Activated T-helper 1 cell treated with anti-CD3 and anti-CD28 coated beads, Interleukin-2, amount 50 U/mL, for 16 hours (primary cell): ENCODE measurements at places on chromosomes 2 and 18.

GRCh38 chr2:98891591-98891990 lies 44.4 kb downstream of the CRACDL start:
- no peak for DNase-seq

GRCh38 chr2:232367016-232367415 lies 11.5 kb upstream of the ALPP start:
- DNase-seq, result no peak

DNA sequence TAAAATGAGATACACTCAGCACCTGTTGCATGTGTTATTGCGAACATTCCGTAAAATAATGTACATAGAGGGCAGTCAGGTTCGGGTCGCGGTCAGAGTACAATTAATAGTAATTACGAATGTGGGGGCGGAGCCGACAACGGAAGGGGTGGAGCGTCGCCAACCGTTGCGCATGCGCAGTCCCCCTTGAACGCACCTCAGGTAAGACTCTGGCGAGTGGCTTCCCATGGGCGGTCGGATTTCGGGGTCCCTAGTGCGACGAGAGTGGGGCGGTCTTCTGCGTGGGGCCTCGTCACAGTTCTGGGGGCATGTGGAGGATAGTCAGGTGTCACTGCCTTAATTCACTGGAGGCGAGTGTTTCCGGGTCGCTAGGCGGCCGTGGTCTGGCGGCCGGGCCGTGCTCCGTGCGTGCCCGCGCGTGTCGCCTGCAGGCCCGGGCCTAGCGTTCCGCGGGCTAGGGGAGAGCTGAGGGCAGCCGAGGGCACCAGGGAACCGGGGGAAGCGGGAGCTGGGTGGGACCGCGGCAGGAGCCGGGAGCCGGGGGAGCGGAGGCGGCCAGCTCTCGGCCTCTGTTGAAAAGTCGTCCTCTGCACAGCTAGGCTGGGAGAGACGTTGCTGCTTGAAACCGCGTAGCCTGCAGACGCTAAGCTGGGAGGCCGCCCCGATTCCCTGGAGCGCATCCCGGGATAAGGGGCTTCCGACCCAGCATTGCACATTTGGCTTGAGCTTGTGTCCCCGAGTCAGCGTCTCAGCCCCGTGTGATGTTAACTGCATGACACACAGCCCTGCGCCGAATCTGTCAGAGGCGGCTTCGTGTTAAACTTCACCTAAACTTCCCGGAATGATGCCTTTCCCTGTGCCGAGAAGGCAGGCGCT lies at the start of gene CEBPZOS:
Gene CEBPZOS, plus strand, starts transcription at position 177 of the 876 bp plus-strand sequence. CDS start 3,209 bp downstream, outside the sequence.
- peak; percentile 82 for DNase-seq

DNA sequence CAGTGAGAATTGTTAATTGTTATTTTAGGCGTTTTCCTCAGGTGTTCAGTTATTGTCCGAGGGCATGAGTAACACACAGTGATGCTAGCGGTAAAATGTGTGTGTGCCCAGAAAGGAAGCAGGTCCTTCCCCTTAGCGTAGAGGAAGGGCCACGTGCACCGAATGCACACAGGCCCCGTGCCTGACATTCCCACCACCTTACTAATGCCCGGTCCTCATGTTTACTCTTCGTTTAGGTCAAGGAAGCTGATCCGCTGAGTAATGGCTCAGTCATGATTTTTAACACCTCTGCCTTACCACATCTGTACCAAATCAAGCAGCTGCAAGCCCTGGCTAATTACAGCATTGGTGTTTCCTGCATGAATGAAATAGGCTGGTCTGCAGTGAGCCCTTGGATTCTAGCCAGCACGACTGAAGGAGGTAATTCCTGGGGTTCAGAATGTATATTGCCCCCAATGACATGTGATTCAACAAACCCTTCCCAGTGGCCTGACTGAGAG lies 76.7 kb downstream of the MERTK start:
- DNase-seq, result no peak

DNA sequence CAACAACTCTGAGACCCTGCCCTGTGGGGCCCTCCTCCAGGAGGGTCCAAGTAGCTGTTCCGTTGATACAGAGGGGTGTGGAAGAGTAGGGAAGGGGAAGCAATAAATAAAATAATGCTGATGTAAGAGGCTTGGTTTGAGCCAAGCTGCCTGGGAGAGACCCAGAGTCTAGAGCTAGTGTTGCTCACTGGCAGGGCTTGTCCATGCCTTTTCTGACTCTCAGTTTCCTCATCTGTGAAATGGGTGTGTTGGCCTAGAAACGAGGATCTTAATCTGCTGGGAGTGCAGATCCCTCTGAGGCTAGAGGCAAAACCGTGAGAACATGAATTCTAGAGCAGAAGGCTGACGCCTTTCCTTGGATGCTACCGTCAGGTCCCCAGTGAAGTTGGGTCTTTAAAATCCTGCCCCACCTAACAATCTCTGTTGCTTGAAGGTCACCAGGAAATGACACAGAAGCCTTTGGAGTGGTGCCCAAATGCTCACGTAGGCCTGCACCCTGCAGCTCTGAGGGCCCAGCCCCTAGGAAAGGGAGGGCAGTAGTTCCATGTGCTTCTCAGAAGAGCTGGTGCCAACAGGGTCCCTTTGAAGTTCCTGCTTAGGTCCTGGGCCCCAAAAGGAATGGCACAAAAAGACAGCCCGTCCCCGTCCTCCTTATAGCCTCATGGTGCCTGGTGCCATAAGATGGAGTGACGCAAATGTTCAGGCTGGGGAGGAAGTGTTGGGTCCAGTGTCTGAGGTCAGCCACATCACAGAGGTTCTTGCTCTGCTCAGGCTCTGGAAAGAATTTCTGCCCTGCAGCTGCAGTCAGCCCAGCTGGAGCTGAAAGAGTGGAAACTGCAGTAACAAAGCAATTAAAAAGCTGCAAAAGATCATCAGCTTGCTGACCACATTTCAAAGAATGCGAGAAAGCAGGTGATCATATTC lies 73.2 kb upstream of the SMAD2 start:
- no peak for DNase-seq

DNA sequence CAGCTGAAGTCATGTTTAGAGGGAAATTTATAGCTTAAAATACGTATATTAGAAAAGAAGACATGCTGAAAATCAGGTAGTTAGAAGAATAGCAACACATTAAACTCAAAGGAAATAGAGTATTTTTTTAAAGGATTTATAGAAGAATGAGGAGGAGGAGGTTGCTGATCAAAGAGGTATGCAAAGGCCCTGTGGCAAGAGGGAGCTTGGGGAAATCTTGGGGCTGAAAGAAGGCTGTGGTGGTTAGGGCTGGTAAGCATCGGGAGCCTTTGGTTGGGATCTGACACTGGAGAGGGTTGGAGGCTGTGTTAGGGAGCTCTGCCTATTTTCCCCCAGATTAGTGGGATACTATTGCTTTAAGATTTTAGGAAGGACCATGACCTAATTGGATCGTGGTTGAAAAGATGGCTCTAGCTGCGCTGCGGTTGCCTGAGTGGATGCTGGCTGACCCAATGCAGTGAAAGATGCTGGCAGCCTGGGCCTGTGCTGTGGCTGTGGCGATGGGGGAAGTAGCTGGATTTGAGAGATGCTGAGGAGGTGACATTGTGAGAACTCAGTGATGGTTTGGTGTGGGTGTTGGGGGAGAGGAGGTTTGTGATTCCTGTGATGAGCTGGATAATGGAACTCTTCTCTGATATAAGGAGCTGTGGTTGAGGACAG lies 11.7 kb downstream of the DGKD start:
- DNase-seq, result no peak

DNA sequence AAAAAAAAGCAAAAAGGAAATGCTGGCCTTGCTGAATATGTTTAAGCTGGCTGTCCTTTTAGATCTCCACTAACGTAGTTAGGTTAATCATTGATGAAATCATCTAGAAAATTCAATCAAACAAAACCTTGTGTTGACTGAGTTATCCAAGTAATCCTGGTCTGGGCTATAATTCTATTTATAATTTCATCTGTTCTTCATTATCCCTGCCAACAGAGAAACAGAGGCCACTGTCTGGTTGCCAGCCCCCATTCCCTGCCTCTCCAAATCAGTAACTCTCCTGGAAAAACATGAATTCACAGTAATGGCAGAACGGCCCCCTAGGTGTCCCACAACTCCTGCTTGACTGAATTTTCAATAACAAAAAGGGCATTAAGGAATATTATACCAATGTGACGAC lies 24.6 kb downstream of the DOCK10 start:
- DNase-seq, result no peak

DNA sequence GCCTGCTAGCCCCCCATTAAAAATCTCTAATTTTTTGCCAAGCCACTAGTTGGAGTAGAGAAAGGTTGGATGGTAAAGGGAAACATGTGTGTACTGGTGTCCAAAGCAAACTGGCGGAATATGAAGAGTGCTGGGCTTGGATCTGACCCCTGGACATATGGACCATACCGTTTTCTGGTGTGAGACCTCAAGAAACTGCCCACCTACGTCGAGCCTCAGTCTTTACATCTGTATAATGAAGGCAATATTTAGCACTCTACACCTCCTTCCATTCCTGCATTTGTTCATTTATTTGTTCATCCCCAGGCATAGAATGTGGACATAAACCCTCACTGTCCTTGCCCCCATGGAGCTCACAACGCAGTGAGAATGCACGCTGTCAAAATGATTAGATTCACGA lies 142.4 kb downstream of the RHBDD1 start:
- no peak for DNase-seq

GRCh38 chr2:45904267-45904945 lies 252.9 kb downstream of the PRKCE start:
- no peak for DNase-seq

- DNase-seq, result no peak
These were observed 160.4 kb downstream of the NUP35 start for GRCh38 chr2:183284606-183285005.

GRCh38 chr2:12341920-12342319 lies 374.8 kb upstream of the TRIB2 start:
- DNase-seq, result no peak

- DNase-seq, result no peak
These were observed 53.9 kb upstream of the STPG4 start for GRCh38 chr2:47208852-47209606.

GRCh38 chr2:101064868-101065549 lies 62.9 kb downstream of the RPL31 start:
- DNase-seq, result no peak

- DNase-seq, result no peak
These were observed 110.6 kb upstream of the IL1R2 start for GRCh38 chr2:101881131-101881530.

DNA sequence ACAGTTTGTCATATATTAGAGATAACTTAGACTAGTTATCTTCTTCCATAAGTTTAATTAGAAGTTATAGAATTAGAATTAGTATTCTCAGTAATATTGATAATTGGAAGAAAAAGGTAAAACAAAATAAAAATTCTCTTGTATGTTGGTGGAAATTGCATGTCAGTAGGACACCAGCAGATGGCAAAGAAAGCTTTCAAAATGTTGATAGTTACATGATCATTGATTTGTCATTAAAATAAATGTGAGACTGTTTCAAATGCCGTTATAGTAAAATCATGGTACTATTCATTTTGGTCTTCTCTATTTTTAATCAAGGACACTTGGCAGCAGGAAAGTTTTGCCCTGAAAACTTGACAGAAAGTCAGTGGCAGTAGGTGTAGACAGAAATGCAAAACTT lies 270.2 kb downstream of the TGIF1 start:
- no peak for DNase-seq

DNA sequence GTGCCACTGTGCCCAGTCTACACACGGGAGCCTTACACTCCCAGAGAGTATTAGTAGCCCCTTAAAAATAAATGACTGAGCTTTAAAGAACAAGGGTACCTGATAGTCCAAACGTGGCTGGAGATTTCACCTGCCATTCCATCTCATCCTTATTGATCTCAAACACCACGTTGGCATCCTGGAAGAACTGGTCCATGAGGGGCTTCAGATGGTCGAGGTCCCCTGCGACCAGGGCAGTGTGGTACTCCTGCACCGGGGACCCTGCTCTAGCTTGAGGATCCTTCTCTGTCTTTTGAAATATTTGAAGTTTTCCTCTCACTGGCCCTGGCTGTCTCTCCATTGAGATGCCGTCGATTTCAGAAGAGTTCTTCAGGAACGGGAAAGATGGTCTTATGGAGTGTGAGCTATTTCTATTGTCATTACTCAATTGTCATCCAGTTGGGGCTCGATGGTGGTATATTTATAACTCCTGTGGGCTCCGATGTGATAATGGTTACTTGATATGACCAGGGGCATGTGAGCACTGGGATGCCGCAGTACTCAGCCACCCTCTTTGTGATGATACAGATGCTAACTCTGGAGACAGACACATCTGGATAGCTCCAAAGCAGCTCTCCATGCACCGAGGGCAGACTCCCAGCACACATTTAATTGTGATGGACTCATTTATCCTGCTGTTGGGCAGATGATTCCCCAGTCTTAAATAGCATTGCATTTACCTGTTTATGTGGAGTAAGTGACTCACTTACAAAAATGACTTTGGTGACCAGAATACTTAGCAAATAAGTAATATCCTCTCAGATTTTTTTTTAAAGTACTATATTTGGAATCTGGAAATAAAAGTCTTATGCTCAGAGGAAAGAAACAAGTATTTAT lies 22.8 kb downstream of the ASB18 start:
- DNase-seq, result no peak

DNA sequence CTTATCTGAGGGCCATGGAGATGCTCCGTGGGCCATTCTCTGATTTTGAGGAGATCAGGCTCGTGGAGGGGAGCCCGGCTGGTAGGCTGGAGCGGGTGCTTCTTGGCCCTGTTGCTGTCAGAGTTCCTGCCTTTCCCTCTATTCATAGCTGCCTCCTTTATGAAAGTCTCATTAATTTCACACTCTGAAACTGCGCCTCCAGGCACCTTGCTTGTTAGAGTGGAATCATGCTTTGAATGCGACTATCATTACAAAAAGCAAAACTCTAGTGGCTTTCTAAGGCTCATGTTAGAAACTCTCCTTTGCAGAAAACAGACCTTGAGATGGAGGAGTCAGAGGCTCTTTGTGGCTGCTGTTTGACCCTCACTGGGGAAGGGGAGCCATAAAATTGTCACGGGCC lies 131.0 kb upstream of the SNTG2 start:
- DNase-seq, result no peak

DNA sequence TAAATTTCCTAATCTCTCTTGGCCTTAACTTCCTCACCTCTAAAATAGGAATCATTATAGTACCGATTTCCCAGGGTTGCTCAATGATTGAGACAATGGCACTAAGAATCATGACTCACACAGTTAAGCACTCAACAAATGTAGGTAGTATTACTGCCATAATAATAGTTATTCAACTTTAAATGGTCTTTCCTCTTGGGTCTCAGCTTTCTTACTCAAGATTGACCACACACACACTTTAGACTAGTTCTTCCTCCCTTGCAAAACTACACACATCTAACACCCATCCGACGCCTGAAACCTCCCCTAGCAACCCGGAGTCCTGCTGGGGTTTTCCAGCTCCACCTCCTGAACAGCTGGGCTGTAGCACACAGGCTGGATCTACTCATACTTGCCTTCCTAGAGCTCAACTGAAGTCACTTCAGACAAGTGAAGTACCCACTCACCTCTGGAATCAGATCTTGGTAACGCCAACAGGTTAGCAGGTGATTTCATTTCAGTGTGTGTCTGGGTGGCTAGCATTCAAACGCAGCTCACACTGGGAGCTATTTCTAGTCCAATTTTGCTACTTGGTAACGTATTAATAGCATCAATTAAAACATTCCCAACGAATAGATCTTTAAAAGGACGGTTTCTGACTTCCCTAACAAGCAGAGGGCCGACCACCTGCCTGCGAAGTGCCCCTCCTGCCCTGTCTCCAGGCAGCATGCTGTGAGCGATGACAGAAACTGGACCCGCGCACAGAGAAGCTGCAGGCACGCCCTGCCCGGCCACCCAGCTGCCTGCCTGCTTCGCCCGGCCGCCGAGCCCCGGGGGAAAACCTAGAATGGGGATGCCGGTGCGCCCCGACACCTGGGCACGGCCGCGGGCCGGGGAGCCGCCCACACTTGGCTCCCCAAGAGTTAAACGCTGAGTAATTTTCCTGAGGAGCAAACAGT lies 1.1 kb downstream of the UXS1 start:
- peak; percentile 24 for DNase-seq

- DNase-seq, result no peak
These were observed 484 bp downstream of the ABCB6 start for GRCh38 chr2:219218217-219218731.
